Amygdala (tissue), 56 donors: ENCODE measurements at places on chromosomes 1 and 21.

GRCh38 chr1:185068341-185068740 lies 23.0 kb downstream of the RNF2 start:
- no peak for DNase-seq

DNA sequence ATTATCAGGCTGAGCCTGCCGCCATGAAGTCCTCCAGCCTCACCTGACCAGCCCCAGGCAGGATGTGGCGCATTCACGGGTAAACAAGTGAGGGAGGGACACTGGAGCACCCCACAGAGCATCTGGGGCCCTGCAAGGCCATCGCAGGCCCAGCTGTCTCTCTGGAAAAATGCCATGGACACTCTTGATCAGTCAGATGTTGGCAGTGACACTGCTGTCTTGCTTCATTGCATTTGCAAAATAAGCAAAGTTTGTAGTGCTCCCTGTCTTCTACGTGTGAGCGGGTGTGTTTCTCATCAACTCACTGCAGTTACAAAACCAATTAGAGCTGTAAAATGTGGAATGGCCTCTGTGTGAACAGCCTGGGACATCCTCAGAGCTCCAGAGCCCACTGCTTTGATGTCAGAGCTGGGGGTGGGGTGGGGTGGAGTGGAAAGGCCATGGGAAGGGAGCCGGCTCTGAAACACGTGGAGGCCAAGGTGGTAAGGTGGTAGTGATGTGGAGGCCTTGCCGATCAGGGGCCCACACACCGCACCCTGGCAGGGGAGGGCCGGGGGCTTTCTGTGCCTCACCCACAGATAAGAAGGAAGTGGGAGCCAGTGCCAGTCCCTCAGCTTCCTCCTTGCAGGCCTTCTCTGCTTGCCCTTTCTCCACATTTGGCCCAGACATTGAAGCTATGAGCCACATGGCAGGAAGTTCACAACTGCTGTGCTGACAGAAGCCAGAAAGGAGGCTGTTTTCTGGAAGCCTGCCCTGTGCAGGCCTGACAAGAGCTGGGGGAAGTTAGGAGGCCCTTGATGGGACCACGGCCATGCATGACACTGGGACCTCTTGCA lies 254.9 kb downstream of the RHOU start:
- DNase-seq: peak; percentile 42

DNA sequence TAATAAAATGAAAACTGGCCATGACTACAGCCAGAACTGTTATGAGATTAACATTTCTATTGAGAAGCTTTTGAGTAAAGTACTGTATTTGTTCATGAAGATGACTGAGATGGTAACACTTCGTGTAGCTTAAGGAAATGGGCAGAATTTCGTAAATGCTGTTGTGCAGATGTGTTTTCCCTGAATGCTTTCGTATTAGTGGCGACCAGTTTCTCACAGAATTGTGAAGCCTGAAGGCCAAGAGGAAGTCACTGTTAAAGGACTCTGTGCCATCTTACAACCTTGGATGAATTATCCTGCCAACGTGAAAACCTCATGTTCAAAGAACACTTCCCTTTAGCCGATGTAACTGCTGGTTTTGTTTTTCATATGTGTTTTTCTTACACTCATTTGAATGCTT lies 164.0 kb downstream of the NEK7 start:
- no peak for DNase-seq

GRCh38 chr1:205583461-205584130 lies 48.2 kb downstream of the ELK4 start:
- no peak for DNase-seq

DNA sequence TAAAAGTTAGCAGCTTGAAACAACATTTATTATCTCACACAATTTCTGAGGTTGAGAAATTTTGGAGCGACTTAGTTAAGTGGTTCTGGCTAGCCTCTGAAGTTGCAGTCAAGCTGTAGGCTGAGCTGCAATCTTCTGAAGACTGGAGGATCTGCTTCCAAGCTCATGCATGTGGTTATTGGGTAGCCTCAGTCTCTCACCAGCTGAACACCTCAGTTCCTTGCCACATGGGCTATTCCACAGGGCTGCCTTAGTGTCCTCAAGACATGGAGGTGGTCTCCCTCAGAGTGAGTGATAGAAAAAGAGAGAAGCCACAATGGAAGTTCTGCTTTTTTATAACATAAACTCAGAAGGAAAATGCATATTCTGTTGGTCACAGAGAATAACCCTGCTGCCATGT lies 92.0 kb upstream of the CAMK1G start:
- no peak for DNase-seq

- no peak for DNase-seq
Observed at GRCh38 chr1:15304708-15305467, 57.9 kb downstream of the FHAD1 start.

DNA sequence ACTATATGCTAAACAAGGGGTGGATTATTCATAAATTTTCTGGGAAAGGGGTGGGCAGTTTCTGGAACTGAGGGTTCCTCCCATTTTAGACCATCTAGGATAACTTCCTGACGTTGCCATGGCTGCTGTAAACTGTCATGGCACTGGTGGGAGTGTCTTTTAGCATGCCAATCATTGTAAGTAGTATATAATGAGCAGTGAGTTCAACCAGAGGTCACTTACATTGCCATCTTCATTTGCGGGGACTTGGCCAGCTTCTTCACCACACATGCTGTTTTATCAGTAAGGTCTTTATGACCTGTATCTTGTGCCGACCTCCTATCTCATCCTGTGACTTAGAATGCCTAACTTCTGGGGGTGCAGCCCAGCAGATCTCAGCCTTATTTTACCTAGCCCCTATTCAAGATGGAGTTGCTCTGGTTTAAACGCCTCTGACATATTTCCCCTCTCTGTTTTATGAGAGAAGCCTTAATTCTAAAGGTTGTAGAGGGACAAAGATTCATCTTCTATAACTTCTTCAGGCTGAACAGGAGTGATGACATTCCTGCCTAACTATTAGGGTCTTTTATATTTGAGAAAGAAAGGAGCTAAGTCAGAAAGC lies 60.4 kb downstream of the DIP2A start:
- DNase-seq: no peak

DNA sequence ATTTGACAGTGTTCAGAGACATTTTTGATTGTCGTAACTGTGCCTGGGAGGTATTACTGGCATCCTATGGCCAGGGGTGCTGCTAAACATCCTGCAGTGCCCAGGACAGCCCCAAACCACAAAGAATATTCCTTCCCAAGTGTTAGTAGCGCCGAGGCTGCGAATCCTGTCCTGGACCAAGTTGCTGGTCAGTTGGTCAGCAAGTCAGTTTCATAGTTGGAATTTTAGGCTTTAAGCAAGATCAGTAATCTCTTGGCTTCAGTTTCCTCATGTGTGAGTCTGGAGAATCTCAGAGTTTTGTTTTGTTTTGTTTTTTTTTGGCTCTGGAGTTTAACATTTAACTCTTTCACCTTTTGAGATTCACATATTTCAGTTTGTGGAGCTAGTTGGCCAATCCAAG lies 65.0 kb downstream of the MTR start:
- DNase-seq: no peak

GRCh38 chr1:29379443-29380073 lies 143.2 kb downstream of the PTPRU start:
- DNase-seq: no peak

DNA sequence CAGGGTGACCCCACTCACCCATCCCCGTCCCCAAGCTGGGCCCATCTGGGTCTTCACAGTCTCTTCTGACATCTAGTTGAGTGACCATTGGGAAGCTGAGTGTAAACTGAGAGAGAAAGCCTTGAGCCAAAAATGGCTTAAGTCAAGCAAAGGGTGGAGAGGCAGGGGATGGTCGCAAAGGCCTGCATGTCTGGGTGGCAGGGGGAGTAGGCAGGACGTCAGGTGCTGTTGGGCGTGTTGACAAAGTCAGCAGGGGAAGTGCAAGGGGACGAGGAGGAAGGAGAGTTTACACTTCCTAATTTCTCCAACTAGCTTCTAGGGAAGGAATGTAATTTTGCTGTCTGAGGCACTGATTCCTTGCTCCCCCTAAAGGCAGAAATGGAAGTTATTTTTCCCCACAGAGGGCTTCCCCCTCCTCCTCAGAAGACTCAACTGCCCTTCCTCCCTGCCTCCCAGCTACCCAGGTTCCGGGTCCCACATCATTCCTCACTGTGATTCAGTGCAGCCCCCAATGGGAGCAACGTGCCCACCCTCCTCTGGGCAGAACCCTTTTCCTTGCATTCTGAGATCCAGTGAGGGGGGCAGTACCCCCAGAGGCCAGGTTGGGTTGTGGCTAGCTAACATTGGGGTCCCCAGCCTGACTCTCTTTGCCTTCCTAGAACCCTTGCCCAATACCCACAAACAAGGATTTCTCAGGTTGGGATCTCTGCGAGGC lies 1.2 kb upstream of the ADORA1 start:
- DNase-seq: no peak

GRCh38 chr1:178819123-178819522 lies 51.8 kb downstream of the ANGPTL1 start:
- DNase-seq: no peak

DNA sequence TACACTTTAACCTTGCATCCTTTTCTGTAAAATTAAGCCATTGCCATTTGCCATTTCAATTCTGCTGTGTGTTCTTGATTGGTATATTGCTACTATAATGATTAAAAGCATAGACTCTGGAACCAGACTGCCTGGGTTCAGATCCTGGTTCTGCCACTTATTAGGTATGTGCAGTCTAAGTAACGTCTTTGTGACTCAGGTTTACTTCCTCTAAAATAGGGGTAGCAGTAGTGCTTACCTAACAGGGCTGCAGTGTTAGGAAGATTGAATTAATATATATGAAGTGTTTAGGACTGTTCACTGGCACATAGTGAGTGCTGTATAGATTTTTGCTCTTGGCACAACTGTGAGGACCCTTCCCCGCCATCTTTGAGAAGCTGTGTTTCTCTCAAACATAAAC lies 4.4 kb downstream of the CDC42 start:
- no peak for DNase-seq

- DNase-seq: no peak
Observed at GRCh38 chr1:154716614-154717527, 108.9 kb upstream of the ADAR start.

- DNase-seq: no peak
Observed at GRCh38 chr1:210340841-210341240, 12.1 kb downstream of the HHAT start.

- no peak for DNase-seq
Observed at GRCh38 chr1:229108598-229109201, 162.2 kb upstream of the RAB4A start.

DNA sequence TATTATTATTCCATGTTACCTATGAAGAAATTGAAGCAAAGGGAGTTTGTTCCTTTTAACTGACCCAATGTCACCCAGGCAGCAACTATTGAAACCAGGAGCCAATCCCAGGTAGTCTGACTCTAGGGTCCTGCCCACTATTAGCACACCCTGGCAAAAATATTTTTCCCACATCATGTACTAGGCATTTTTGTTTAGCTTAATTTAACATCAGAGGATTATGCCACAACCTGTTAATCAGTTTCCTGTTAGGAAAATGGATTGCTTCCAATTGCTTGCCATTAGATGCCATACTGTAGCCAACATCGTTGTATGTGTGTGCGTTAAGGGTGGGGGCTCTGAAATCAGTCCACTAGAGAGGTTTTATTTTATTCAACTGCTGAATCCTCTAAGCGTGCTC lies 281.1 kb downstream of the DNM3 start:
- no peak for DNase-seq

- DNase-seq: peak; percentile 40
Observed at GRCh38 chr21:37009740-37010341, 3.3 kb downstream of the RIPPLY3 start.

DNA sequence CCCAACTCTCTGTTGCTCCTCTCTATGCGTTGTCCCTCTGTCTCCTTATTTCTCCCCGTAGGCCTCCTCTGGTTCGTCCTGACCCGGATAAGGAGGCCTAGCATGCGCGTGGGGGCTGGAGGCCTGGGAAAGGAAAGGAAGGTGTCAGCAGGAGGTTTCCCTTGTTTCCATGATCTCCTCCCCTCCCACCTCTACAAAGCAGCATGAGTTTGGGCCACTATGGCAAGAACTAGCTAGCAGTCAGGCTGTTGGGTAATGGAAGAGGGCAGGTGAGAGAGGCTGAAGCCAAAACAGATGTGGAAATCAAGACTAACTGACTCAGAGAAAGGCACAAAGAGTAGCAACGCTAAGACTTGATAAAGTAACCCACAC lies 687 bp upstream of the SEMA6C start:
- no peak for DNase-seq

DNA sequence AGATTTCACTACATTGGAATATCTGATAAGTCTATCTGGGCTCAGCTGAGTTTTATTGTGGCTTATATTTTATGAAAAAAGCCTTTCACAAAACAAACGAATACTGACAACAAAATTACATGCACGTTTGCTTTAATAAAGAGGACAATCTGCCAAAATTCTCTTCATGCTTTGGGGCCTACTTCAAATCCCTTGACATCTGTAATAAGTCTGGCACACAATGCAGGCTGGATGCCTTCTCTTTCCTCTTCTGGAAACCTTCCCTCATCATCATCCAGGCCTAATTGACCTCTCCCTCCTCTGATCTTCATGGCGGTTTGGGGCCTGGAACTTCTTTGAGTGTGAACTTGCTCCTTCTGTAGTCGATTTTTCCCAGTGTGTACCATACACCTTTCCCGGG lies 70.3 kb downstream of the MAP10 start:
- no peak for DNase-seq

DNA sequence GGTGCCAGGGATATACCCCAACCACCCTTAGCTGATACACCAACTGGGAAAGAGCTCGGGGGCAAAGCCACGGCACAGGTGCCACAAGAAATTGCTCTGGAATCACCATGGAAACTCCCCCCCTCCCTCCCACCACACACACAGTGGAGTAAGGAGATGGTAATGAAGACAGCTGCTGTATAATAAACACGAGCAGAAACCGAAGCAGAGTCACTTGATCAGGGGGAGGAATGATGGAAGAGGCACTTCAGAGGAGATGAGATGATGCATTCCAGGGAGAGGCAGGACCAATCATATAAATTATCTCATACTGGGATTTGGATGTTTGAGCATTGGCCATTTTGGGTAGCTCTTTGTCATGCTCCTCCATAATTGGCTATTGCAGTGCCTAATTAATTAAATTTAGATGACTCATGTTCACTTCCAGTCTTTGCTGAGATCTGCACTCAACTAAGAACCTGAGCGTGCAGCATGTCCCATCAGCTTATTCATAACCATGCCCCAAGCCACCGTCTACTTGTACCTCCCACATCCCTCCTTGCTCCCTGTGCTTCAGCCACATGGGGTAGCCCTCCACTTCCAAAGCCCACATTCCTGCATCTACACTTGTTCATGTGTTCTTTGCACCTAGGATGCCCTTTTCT lies 189.5 kb downstream of the ZSCAN20 start:
- no peak for DNase-seq

GRCh38 chr1:51976846-51977602 lies 13.5 kb downstream of the RAB3B start:
- DNase-seq: no peak

DNA sequence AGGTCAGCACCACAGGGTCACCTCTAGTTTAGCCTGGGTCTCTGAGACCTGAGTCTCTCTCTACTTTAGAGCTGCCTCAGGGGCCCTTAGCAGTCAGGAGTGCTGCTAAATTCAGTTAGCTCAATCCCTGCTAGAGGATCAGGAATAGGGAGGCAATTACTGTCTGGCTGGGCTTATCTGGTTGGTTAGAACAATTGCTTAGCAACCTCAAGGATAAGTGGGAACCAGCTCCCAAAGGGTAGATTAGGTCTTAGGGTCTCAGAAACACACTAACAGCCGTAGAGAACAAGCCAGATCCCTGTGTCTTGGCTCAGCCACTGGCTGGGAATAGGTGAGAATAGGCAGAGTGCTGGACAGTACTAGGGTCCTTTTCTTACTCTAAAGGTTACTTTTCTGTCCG lies 7.7 kb downstream of the PM20D1 start:
- DNase-seq: no peak

GRCh38 chr21:35005560-35006224 lies 43.4 kb downstream of the RUNX1 start:
- no peak for DNase-seq
